ENCODE measurements at places on chromosomes 5 and 9.

GRCh38 chr5:98776066-98776705 lies 2.7 kb downstream of the RGMB start:
- DNase-seq, result no peak

DNA sequence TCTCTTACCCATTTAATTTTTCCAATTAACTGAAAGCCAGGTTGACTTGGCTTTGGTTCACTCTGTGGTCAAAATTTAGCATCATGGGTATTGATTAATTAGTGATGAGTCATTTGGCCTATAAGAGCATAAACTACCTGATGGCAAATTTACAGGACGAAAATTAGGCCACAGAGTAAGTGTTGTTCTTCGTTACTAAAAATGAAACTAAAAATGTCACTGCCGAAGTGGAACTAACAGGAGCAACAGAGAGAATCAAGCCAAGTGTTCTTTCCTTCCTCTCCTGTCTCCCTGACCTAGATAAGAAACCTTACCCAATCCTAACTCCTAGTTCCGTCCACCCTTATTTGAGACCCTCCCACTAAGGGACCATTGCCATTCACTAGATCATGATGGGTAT lies 176.9 kb downstream of the RAB3C start:
- no peak for DNase-seq

GRCh38 chr9:38281196-38281595 lies 111.3 kb upstream of the ALDH1B1 start:
- no peak for DNase-seq

DNA sequence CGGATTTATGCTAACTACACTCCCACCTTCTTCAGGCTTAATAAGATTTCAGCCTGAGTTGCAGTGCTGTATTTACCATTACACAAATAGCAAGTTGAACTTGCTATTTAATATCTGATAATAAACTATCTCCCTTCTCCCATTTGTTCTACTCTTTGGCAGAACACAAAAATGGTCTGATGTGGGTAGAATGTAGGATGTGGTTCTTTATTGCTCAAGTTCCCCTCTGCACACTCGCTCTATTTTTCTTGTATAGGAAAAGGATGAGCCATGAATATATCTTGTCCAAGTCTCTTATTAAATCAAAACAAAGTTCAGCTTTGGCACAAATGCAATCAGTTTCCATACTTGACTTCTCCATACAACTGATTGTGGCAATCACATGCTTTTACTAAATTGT lies 37.2 kb upstream of the KIF2A start:
- DNase-seq, result no peak

GRCh38 chr9:132056717-132057560 lies 22.7 kb downstream of the MED27 start:
- DNase-seq, result no peak

GRCh38 chr9:117549444-117549843 lies 134.6 kb upstream of the ASTN2 start:
- DNase-seq, result no peak

GRCh38 chr5:156695774-156696173 lies 154.3 kb upstream of the PPP1R2B start:
- no peak for DNase-seq

DNA sequence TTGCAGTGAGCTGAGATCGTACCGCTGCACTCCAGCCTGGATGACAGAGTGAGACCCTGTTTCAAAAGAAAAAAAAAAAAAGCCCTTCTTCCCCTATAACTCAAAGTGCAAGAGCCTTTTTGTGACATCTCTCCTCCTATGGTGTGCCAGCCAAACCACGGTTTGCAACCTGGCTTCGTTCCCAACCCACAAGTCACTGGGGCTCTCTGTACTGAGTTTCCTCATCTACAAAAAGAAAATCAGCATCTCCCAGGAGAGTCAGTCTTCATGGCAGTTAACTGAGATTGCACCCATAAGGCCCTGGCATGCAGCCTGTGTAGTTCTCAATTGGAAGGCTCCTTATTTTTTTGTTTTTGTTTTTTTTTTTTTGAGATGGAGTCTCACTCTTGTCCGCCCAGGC lies 14.8 kb downstream of the ODF2 start:
- no peak for DNase-seq

DNA sequence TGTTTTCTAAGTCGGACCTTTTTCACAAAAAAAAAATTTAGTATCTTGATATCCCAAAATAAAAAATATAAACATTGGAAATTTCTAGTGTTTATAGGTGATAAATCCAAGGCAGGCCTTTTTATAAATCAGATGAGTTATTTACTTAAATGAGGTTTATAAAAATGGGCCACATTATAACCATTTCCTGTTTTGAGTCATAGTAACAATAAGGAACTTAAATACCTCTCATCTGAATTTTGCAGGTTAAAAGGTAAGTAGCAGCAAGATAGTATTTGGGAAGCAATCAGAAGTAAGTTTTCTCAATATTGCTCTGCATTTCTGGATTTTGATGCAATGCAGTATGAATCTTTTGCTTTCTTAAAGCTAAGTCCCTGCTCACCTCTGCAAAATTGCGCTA lies 3.9 kb downstream of the SPTAN1 start:
- DNase-seq, result no peak

GRCh38 chr5:14488709-14489108 lies 92.9 kb upstream of the OTULINL start:
- no peak for DNase-seq

DNA sequence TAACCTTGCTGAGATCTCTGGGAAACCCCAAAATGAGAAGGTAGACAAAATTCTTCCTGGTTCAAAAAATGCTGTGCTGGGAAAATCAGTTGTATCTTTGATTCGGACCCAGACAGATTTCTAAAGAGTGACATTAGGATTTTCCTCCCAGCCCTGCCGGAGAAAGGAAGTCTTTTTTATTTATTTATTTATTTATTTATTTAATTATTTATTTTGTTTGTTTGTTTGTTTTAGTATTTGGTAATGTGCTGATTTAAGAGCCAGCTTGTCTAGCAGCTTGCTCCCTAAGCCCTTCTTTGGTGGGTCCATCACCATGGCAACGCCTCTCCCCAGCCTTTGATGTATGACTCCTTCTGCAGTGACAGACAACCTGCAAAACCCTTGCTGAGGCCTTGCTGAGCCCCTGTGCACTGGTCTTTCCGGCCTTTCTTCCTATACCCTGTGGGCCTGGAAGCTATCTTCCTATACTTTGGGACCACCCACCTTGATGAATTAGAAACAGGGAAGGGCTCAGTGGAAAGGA lies 60.6 kb upstream of the AFAP1L1 start:
- no peak for DNase-seq

DNA sequence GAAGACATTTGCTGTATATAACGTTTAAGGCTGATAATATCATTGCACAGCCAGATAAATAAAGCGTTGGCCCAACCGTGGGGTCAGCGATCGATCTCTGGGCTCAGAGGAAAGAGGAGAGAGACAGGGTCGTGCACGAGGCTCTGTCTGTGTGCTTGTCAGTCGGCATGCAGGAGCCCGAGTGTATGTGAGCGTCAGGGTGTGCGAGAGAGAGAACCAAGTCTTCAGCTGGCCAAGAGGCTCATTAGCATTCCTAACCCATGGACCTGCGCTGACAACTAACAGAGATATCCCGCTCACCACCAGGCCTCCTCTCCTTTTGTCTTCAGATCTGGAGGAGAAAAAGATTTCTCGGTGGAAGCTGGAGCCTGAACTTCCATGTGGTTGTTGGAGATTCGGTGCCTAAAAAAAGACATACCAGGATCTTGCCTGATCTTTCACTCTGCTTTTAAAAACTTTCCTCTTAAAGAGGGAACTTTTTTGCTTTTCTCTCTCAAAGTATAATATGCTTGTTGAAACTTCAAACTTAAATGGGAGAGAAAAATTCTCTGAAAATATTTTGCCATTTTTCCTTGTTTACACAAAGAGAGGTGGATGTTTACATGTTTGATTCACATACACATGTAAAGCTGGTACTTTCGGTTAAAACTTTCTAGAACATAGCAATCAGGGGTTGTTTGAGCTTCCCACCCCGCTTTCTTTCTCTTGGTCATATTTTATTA lies 16.5 kb downstream of the NR2F1 start:
- DNase-seq, result no peak

DNA sequence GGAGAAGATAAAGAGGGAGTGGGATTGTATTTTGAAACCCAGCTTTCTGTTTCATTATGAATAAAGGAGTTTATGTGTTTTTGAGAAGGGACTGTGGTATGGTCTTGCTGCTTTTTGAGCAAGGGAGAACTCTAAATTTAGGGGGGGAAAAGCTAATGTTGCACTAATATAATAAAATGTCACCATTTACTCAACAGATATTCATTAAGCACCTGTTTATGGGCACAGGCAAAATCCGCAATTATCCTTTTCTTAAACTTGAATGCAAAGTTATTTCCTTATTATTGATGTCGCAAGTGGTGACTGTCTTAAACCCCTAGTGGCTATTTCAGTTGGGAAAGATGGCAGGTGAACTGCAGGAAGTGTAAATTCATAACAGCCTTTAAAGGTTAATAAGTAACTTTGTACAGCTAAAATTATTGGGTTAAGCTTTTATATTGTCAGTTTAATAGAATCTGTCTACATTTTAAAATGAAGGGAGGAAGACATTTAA lies 1.5 kb downstream of the CDC42SE2 start:
- no peak for DNase-seq

GRCh38 chr5:110965773-110966581 lies 105.5 kb upstream of the TSLP start:
- no peak for DNase-seq

DNA sequence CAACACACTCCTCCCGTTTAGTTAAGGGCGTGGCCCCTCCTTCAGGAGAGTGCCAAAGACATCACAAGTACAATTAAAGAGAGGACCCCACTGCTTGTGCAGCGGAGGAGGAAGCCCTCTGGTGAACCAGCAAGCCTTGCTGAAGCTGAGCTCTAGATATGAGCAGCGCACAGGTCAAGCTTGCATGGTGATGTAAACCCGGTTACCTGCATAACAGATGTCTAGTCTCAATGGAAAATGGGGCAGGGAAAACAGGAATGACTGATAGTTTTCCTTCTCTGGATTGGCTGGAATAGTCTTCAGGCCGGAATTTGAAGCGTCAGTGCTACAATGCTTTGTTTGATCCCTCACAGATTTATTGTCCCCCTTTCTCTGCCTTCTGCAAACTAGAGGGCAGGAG lies 66.2 kb downstream of the MROH2B start:
- no peak for DNase-seq

DNA sequence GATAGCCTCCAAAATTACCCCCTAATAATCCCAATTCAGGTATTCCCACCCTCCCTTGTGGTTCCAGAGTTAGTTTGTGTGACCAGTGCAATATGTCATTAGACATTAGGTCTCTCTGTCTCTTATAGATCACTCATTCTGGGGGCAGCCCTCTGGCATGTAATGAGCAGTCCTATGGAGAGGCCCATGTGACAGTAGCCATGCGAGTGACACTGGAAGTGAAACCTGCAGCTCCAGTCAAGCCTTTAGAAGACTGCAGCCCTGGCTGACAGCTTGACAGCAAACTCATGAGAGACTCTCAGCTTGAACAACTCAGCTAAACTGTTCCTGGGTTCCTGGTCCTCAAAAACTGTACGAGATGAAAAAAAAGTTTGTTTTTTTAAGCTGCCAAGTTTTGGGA lies 54.0 kb upstream of the HSPB3 start:
- DNase-seq, result no peak

GRCh38 chr5:151471276-151471675 lies 23.9 kb downstream of the SLC36A1 start:
- no peak for DNase-seq

- no peak for DNase-seq
These were observed 386.8 kb downstream of the TRIM36 start for GRCh38 chr5:114782869-114783268.

DNA sequence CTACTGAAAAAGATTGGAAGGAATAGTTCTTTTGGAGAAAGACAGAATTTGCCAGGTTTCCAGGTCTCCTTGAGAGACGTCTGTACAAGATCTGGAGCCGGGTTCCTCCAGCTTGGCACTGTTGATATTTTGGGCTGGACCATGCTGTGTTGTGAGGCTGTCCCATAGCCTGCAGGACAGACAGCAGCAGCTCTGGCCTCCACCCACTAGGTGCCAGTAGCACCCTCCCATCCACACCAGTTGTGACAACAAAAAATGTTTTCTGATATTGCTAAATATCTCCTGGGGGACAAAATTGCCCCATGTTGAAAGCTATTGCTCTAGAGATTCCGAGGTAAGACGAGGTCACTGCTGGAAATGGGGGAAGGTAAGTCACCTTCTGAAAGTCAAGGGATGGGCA lies 287.7 kb upstream of the DAP start:
- no peak for DNase-seq

DNA sequence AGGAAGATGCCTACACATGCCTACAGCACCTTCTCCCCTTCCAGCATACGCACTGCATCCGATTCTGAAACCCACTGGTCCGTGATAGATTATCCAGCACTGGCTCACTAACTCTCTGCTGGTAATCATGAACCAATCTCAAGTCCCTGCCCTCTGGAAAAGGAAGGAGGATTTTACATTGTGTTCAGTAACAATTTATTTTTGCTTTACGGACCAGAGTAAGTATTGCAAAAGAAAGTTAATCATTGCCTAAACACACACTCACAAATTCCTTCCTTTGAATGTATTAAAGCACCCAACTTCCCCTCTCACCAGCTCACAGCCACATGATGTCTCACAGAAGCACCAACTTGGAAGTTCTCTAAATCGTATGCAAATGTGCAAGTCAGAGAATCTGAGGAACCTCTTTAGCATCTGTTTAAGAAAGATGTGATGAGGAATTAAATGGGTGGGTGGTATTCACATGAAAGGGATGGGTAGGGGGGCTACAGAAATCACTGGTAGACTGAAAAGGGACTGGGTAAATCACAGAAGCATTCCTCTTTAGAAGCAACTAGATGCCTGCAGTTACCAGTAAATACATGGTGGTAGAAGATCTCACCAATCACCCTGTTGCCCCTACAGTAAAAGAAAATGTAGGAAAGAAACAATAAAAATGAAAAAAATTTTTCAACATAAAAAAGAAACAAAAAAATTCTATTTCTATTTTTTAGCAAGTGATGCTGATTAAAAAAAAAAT lies 8.4 kb downstream of the GNAQ start:
- no peak for DNase-seq

DNA sequence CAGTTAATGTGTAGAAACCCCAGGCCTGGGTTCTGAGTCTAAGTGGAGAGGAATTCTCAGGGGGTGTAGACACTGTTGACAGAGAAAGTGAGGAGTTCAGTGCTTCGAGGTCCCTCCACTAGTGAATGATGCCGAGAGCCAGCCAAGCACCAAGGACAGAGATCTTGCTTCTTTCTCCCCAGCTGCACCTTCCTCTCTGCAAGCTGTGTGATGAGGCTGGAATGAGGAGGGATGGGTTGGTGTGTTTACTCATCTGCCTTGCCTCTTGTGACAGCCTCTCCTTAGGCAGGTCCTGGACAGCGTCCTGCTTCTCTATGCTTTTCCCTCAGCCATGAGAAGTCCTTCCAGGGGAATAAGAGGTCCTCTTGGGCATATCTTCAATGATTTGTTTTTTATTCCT lies 35.3 kb downstream of the HNRNPH1 start:
- no peak for DNase-seq

GRCh38 chr5:132281856-132282614 lies 12.2 kb upstream of the SLC22A4 start:
- no peak for DNase-seq

GRCh38 chr5:170427672-170428236 lies 38.6 kb upstream of the KCNMB1 start:
- DNase-seq, result no peak

GRCh38 chr5:177537389-177538361 lies 16.7 kb downstream of the FAM193B start:
- no peak for DNase-seq
